ENCODE measurements at places on chromosomes 5 and 9.

- no peak for DNase-seq
These were observed 22.5 kb downstream of the FOXD1 start for GRCh38 chr5:73426034-73426433.

DNA sequence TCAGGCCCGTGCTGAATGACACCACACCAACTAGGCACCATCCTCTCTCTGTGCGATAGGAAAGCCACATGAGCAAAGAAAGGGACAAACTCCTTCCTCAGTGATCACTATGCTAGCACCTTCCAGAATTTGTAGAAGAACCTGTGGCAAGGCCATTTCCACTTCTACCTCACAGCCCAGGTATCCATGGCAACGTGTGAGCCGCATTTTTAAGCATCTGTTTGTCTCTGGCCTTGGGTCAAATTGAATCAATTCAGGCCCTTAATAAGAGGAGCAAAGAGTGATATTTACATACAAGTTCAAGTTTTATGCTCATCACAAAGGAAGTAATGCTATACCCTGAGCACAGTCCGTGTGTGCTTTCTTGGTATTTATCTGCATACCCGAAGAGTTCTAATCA is 179.3 kb downstream of the SLC12A2 start:
- DNase-seq: no peak

GRCh38 chr9:127368852-127369402 is 28.0 kb upstream of the SLC2A8 start:
- no peak for DNase-seq

- no peak for DNase-seq
These were observed 439.1 kb upstream of the KIF2A start for GRCh38 chr5:61866930-61867329.

- no peak for DNase-seq
These were observed 255.9 kb downstream of the SAXO1 start for GRCh38 chr9:18776836-18777820.

- no peak for DNase-seq
These were observed 1665.4 kb upstream of the CDH9 start for GRCh38 chr5:28703651-28704260.

Data from DMS 273 treated with DMSO at 0.1 percent for 48 hours (cell line).